Activated CD8-positive, alpha-beta memory T cell treated with anti-CD3 and anti-CD28 coated beads for 4 hours (primary cell): ENCODE measurements at places on chromosomes 12 and 14.

DNA sequence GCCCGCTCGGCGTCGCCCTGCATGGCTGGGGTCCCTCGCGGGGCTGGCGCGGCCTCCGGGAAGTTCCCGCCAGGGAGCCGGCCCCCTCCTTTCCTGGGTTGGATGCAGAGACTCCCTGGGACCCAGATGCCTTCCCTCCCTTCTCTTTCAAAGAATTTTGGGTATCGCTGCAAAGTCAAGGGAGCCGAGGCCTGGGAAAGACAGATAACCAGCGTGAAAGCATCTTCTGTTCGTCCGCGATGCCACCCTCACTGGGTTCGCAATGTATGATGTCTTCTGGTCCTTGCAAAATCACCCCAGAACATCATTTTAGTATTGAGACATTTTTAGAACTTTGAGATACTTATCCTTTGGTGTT is 451 bp downstream of the IRAK3 start:
- no peak for DNase-seq

DNA sequence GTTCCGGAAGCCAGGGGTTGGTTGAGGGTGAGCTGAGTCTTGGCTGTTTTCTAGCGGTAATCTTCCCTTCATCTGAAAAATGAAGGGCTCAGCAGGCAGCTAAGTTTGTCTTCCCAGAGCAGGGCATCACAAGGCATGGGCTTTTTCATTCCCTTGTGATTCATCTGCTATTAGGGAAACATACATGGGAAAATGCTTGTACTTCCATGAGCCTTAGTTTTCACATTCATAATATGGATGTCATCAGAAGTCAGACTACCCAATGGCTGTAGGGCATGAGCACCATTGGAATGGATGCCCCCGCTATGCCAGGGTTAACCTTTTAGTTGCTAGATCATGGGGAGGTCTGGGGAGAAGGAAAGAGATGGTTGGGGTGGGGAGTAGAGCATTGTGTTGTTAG is 18.7 kb downstream of the HELB start:
- DNase-seq, result no peak

DNA sequence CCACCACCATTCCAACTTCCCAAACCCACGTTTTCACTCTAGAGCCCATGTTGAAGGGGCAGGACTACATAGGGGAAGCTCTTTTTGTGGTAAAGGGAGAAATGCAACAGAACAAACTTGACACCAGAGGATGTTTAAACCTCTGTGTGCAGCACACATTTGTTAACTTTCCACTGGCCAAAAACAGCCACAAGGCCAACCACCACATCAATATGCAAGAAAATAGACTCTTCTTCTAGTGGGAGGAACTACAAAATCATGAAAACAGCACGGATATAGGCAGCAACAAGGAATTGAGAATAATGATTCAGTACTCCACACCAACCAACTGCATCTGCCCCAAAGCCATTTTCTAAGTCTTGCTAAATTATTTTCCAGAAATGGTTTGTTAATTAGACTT is 66.3 kb upstream of the CEP83 start:
- DNase-seq, result no peak

- DNase-seq, result no peak
These were observed 105.1 kb downstream of the LLPH start for GRCh38 chr12:66025477-66025876.

- DNase-seq, result no peak
These were observed 26.8 kb downstream of the RGS6 start for GRCh38 chr14:71959055-71959454.

DNA sequence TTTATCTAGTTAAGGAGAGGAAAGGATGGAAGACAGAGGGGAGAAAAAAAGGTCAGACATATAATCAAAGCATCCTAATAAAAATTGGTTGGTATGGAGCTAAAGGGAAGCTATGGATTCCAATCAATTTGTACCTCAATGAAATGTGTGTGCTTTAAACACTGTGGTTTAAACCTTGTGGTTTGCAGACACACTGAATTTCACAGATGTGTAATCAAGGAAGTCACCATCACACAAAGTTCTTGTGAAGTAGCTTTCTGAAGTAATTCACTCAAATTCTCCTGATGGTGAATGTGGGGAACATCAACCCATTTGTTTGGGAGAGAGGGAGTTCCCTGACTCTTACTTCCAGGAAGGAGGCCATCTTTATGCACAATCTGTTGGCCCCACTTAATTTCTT is 243.3 kb upstream of the KRR1 start:
- DNase-seq, result no peak

DNA sequence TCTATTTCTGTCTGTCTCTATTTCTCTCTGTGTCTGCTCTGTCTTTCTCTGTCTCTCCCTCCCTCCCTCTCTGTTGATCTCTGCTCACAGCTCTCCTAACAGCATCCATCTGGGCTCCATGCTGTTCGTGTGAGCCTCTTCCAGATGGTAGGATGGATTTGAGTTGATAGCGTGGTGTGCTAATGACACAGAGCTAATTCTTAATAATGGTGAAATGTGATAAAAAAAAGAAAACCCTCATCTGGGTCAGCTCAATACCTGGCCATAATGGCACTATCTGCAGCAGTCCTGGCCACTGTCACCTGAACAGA is 96.4 kb downstream of the AACS start:
- no peak for DNase-seq
